ENCODE measurements at places on chromosomes 5 and 9. TPM values are rescaled to one million over a fixed set of nuclear protein-coding genes. Genes with fewer than 3 reads are reported as not detected.

SAXO1 gene
- not detected for total RNA-seq

RAB24 gene
- 24.3 TPM for total RNA-seq

TMEM252 gene
- not detected for total RNA-seq

SREK1 gene
- 20.1 TPM for total RNA-seq

MAP3K1 gene
- total RNA-seq, result 9.9 TPM

JAKMIP2 gene
- 0.14 TPM for total RNA-seq

PLAC8L1 gene
- not detected for total RNA-seq

GRIA1 gene
- not detected for total RNA-seq

TMEM8B gene
- total RNA-seq, result 5.7 TPM

GADD45G gene
- total RNA-seq, result 0.28 TPM

IFNB1 gene
- not detected for total RNA-seq

PROB1 gene
- 1.6 TPM for total RNA-seq

PCYOX1L gene
- total RNA-seq, result 14.7 TPM

CAMK2A gene
- total RNA-seq, result not detected
